ENCODE measurements at places on chromosomes 1 and 21.

GRCh38 chr1:8284127-8284526, 33.8 kb upstream of the SLC45A1 start:
- DNase-seq, result no peak

DNA sequence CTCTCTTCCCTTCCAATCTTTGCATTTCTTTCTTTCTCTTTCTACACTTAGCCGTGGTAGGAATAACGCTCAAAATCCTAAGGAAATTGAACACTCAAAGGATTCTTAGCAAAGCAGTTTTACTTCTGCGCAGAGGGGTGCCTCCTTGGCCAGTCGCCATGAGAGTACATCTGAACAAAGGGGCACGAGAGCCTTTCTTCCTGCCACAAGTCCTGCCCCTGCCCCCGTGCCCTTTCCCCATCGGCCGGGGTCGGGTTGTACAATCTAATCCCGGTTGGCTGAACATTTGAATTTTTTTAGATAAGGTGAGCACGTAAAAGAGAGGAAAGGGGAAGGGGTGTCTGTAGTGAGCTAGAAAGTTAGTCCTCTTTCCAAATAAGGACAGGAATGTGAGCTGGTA, 28.6 kb upstream of the COL6A1 start:
- no peak for DNase-seq

DNA sequence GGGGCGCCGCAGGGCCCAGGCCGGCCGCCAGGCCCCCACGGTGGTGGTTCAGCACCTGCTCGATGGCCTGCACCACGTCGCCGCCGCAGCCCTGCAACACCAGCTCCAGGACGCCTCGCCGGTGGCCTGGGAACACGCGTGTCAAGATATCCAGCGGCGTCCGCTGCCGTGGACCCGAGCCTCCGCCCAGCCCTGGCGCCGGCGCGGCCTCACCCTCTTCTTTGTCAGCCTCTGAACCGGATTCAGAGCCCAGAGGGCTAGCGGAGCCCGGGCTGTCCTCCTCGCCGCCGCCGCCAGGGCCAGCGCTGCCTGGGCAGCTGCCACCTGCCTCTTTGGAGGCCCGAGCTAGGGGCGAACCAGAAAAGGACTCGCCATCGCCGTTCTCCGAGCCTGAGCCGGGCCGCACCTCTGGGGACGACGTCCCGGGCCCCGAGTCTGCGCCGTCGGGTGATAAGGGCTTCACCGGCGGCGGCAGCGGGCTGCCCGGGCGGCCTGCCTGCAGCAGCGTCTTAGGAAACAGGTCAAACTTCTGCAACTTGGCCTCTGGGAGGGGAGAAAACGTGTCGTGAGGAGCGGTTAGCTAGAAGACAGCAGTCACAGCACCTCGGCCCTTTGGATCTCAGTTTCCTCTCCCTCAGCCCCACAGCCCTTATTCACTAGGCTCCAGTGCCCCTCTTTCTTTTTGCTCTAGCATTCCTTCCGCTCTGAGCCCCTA, 3.9 kb downstream of the DMRTA2 start:
- DNase-seq, result no peak

DNA sequence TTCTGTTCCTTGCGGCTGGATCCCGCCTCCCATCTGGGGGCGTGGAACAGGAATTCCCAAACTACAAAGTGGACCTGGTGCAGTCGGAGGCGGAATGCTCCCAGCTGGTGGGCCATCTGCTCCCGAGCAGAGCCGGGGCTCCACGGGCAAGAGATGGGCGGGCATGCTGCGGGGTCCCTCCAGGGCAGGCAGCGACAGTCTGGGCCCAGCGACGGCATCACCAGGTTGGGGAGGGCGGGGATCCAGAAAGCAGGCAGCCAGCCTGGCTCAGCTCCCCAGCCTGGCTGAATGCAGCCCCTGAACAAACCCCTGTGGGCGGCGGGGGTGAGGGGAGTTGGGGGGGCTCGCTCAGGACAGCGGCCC, 3.6 kb downstream of the MEGF6 start:
- DNase-seq, result no peak

GRCh38 chr1:47927165-47927564, 70.0 kb downstream of the TRABD2B start:
- no peak for DNase-seq

DNA sequence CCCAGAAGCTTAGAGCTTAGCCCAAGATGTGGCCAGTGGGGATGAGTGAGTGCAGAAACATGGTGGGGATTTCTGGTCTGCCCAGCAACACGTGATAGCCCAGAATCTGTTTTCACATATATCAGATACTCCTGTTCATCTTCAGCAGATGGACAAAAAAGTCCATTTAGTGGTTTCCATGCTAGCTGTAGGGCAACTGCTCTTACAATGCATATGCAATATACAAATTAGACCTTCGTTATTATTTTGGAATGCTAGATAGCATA, 96.9 kb upstream of the SGIP1 start:
- DNase-seq, result no peak
